Kidney epithelial cell (primary cell): ENCODE measurements at places on chromosomes 7 and 10. TPM values are rescaled to one million over a fixed set of nuclear protein-coding genes. Genes with fewer than 3 reads are reported as not detected.

SLC26A5 gene
- 0.07 TPM in 1 of 2 replicates, not detected in the other for total RNA-seq

ADAM22 gene
- 0.89 and 1.4 TPM in 2 replicates for total RNA-seq

STEAP4 gene
- total RNA-seq, result 1.7 and 2.3 TPM in 2 replicates

GRCh38 chr7:123637203-123637602 is 18.5 kb upstream of the LMOD2 start:
- no peak for DNase-seq

DNA sequence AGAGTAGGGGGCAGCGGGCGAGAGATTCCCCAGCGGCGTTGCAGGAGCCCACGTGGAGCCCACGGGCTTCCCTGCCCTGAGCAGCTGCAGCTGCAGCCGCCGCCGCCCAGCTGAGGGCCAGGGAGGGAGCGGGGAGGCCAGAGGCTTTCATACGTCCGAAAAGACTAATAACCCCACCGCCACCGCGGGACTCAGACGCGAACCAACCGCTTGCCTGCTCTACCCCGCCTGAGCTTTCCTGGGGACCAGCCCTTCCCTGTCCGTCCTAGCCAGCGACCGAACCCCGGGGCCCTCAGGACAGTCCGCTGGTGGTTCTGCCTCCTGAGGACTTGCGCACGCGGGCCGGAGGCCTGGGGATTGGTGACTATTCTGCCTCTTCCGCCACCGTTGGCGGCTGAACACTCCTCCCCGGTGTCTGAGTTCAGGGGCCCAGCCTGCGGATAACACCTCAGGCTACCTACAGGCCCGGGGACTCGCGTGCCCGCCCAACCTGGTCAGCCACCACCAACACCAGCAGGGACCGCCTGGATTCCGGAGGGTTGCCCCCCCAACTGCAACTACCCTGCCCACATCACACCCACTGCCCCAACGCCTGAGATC is 18.4 kb downstream of the IFT22 start:
- no peak for DNase-seq

- no peak for DNase-seq
These were observed 1.1 kb upstream of the DLG5 start for GRCh38 chr10:77927402-77928246.

DNA sequence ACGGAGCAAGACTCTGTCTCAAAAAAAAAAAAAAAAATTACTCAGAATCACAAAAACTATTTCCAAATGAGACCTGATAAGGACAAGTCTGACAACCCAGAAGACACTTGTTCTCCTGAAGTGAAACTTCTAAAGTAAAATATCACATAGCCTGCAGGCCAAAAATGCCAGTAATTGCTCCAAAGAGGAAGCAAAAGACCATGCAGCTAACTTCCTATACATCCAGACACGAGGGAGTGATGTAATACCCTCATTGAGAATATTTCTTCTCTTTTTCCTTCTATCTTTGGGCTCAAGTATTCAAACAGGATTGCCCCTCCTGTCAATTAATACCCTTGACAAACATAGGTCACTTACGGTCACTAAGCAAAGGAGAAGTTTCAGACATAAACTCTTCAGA is 31.2 kb downstream of the ARMH3 start:
- no peak for DNase-seq
